ENCODE measurements at places on chromosomes 7 and 10. TPM values are rescaled to one million over a fixed set of nuclear protein-coding genes. Genes with fewer than 3 reads are reported as not detected.

GRCh38 chr10:51066231-51066630, 8.1 kb upstream of the PRKG1 start:
- no peak for DNase-seq

- DNase-seq = no peak
Observed at GRCh38 chr10:5902511-5903274, 12.7 kb downstream of the FBH1 start.

DNA sequence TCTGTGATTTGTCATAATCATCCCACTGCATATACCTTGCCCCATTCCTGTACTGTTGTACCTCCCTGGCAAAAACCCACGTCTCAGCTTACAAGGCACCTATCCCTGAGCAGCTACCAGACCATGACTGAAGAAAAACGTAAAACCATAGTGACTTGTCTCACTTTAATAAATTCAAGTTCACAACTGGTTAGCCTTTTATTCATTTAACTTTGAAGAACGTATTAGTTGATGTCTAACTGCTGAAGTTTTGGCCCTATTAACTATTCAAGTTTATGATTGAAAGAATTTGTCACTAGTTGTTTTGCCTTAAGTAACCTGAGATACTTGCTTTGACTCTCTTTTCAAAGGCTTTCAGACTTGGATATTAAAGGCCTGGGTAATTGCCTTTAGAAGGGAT, 59.7 kb downstream of the GALNT11 start:
- DNase-seq = no peak

DNA sequence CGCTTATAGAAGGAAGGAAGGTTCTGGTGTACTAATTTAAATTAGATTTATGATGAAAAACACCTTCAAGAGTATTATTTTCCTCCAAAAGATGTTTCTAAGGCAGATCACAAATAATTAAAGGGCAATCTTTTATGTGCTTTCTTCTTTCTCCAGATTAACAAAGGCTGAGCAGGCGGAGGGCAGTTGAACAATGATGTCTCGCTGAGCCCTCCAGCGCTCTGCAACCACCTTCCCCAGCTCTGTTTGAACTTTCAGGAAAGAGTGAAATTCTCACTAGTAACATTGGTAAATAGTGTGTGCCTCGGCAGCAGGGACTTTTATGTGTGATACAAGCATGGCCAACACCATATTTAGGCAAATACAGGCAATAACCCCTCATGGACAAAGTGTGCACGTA, 379.1 kb upstream of the MKI67 start:
- DNase-seq = no peak

Gene MACC1
- polyA plus RNA-seq = 0.06 TPM

Gene SPDYE8
- polyA plus RNA-seq = not detected

- no peak for DNase-seq
Observed at GRCh38 chr7:70459546-70459945, 672.4 kb upstream of the GALNT17 start.

Gene TMEM270
- not detected for polyA plus RNA-seq

Gene DNMBP
- 6.9 TPM for polyA plus RNA-seq

GRCh38 chr7:150756858-150757257, 19.6 kb downstream of the GIMAP5 start:
- no peak for DNase-seq

Gene ADAM12
- not detected for polyA plus RNA-seq

DNA sequence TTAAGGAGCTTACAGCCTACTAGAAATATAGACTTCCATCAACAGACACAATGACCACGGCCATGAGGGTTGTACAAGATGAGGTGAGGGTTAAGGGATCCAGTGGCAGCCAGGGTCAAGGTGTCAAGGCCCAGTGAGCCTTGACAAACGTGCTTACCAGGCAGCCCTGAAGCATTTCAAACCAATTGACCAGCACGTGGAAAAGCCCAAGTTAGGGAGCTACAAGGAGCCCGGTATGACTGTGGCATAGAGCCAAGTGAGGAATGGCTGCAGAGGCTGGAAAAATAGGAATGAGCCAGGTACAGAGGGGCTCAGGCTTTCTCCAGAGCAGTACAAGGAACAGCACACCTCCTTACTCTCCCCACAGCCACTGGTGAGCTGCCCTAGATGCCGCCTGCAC, 12.7 kb downstream of the AFAP1L2 start:
- no peak for DNase-seq

Gene ANKRD61
- not detected for polyA plus RNA-seq

Gene INTS15
- 27.1 TPM for polyA plus RNA-seq

Gene CTAGE15
- polyA plus RNA-seq = not detected

DNA sequence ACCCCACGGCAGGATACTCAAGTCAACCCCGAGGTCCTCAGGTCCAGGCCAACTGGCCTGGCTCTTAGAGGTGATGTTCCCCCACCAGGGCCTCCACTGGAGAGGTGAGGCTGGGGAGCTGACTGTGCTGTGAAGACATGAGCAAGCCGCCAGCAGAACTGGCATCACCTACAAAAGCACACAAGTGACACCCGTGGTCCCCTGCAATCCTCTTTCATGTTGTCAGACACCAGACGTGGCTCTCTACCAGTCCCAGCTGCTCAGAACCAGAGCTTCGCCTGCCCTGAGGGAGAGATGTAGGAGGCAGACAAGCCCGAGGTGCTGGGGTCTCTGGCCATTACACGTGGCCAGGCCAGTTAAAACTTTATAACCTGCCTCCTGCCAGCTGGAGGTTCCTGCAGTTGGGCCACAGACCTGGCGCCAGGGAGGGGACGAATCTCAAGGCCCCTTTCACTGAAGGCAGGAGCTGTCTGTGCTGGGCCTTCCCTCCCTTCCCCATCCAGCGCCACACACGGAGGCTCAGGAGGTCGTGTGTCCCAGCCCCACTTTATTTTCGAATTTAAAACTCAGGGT, 2.2 kb downstream of the COMTD1 start:
- no peak for DNase-seq

- DNase-seq = no peak
Observed at GRCh38 chr7:116327135-116327534, 116.8 kb downstream of the TES start.

DNA sequence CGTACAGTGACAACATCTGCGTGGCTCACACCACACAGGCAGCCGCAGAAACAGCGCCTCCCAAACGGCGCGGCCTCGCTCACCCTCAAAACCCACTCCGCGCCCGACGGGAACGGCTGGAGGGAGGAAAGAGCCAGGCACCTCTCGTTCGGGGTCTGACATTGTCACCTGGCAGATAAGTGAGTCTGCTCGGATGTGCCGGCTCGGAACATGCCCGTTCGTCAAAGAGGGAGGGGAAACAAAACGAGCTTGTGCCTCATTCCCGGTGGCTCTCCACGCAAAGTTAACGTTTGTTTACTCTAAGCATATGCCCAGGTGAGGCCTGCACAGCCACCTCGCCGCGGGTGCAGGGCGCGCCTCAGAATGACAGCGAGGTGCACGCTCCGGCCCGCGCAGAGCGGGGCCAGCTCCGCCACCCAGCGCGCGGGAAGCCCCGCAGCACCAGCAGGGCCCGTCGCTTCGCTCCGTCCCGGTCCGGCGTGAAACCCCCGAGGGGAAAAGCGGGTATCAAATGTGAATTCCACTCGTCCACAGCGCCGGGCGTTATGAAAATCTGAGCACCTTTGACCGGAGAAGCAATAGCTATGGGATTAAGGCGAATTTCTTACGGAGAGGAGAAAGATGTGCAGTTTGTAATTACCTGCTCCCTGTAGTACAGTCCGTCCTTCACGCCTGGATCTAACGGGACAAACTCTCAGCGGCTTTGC, 13.1 kb downstream of the CNPY1 start:
- no peak for DNase-seq

DNA sequence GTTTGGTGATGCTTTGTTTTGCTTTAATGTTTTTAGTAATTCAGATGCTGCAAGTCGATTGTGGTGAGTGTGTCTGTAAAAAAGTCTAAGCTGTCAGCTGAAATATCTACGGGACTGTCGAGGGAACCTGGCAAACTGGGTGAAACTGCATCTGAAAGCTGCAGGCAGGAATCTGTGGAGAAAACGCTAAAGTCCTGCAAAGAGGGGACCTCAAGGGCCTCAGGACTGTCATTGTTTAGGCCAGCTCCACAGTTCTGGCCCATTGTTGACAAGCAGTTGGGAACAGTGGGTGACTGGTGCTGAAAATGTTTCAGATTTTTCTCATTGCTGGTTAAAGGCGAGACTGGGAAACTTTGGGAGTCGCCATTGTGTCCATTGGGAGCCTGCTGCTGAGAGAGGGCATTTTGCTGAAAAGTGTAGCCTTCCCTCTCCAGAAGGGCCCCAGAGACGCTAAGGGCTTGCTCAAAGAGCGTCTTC, 1.8 kb downstream of the HOXA2 start:
- no peak for DNase-seq

GRCh38 chr10:4001811-4002210, 216.8 kb upstream of the KLF6 start:
- no peak for DNase-seq

Gene FGFR2
- polyA plus RNA-seq = not detected

GRCh38 chr7:153858355-153858754, 193.8 kb upstream of the DPP6 start:
- DNase-seq = no peak

Gene ZNF804B
- not detected for polyA plus RNA-seq

- DNase-seq = no peak
Observed at GRCh38 chr10:76244061-76244686, 812.8 kb downstream of the LRMDA start.

Gene DNAJC30
- 11.1 TPM for polyA plus RNA-seq

Gene GDF2
- polyA plus RNA-seq = not detected

Gene PMPCB
- 73.5 TPM for polyA plus RNA-seq

Gene ATOH7
- not detected for polyA plus RNA-seq

- no peak for DNase-seq
Observed at GRCh38 chr7:128688492-128688891, 16.4 kb downstream of the GARIN1A start.

Gene SFRP5
- not detected for polyA plus RNA-seq

DNA sequence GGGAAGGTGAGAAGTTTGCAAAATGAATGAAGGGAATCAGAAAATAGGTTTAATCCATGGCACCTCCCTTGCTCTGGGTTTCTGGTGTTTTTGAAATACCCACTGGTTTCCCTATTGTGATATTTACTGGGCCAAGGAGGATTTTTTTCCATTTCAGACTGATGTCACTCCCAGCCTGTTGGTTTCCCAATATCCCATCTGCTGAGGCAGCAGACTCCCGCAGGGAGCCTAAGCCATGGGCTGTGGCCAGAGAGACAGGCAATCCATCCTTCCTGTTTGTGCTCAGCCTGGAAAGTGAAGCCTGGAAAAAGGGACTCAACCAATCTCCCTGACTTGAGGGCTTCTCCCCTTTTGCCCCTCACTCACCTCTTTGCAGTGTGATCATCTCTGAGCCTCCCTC, 22.8 kb downstream of the FAM107B start:
- DNase-seq = no peak

GRCh38 chr7:83947260-83947659, 247.3 kb downstream of the SEMA3A start:
- DNase-seq = no peak

GRCh38 chr10:128081222-128081621, 45.0 kb downstream of the MKI67 start:
- no peak for DNase-seq

Gene AKR1C4
- not detected for polyA plus RNA-seq

- no peak for DNase-seq
Observed at GRCh38 chr10:96259150-96259549, 12.2 kb downstream of the BLNK start.

DNA sequence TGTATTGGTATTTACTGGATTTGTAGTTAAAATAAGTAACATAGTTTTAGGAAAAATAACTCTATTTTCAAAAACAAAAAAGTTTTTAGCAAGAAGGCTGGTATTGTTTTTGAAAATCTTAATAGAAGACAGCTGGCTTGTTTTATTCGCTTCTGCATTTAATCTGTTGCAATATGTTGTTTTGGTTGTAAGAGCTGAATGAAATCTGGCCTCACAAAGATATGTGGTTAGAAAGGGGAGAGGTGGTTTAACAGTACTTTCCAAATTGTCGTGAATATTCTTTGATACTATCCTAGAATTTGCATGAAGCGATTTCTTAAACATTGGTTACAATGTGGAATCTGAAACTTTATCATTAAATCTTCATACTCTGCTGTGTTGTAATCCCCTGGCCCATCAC, 355.9 kb upstream of the FZD8 start:
- DNase-seq = no peak

Gene PROSER2
- not detected for polyA plus RNA-seq

GRCh38 chr7:5396999-5397663, 26.5 kb downstream of the TNRC18 start:
- peak; percentile 92 for DNase-seq

Gene SPDYE6
- 0.20 TPM for polyA plus RNA-seq

GRCh38 chr10:119131512-119132240, 27.8 kb downstream of the DENND10 start:
- peak; percentile 8 for DNase-seq

DNA sequence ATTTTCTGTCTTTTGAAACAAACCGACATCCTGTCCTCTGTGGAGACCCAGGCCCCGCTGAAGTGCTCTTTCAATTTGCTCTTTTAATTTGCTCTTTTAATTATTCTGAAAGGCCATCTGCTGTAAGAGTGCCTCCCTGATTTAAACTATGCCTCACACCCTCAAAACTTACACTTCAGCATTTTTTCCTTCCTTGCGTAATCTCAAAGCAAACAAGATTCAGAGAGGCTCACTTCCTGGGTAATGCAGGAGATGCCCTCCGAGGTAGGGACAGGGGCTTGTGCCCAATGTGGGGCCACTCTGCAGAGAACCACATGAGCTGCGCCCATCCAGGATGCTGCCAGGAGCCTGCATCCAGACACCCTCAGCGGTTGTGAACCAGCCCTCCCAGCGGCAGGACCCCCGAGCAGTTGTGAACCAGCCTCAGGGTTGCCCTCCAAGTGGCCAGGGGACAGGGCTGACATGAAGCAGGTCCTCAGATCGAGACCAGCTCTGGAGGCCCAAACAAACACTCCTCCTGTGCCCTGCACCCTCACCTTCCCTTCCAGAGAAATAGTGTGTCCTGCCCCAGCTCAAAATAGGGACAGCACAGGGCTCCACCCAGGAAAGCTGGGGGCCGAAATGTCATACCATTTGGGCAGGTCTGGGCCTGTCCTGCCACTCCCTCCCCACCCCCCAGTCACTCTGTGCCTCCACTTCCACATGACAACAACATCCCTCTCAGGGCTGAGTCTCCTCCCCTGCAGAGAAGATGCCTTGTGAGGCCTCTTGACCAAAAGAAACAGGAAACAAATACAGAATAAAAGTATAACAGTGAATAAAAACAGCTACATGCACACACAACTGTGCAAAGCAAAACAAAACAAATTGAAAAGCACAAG, 190.4 kb downstream of the PTPRN2 start:
- DNase-seq = no peak

DNA sequence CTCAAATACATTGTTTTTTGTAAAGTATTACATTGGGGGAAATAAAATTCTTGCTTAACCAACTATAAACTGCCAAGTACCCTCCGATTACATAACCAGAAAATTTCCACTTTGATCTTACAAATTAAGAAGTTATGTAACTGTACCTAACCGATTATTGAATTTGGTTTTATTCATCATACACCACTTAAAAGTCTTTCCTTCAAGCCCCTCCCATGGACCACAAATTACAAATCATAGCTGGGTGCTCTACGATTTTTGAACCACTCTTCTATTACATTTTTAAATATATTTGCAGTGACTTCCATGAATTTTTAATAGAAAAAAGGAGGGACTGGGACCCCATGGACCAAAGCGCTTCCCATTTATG, 630 bp downstream of the ZNF680 start:
- no peak for DNase-seq
